ENCODE measurements at places on chromosomes 2 and 18.

DNA sequence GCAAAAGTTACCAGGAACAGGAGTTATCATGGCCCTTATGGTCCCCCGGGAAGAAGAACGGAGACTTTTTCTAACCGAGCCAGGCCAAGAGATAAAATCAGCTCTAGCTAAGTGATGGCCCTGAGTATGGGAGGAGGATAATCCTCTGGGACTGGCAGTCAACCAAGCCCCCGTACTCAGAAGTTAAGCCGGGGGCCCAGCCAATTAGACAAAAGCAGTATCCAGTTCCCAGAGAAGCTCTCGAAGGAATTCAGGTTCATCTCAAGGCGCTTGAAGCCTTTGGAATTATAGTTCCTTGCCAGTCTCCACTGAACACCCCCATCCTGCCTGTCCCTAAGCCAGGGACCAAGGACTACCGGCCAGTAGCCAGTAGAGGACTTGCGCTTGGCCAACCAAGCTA is 365.3 kb upstream of the TCF4 start:
- H3K4me3 ChIP-seq = no peak overlapping the region
- H3K4me1 ChIP-seq = no peaks in the 10 kb centered on the region
- no peak overlapping the region for H3K27ac ChIP-seq
- no peaks in the 10 kb centered on the region for H3K36me3 ChIP-seq
- no peak for DNase-seq

DNA sequence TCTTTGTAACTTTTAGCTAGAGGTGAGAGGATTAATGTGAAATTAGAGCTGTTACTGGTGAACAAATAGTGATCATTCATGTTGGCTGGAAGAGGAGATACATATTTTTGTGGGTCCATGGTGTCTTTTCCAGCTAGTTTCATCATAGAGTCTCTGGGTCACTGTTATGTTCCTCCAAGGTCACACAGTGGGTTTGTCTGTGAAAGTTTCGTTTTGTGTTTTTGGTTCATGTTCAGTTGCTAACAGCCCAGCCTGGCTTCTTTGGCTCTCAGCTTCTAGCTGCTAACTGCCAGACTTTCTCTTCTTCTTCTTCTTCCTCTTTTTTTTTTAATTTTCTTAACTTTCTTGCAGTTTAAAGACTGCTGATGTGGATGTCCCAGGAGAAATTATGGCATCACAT is 480.0 kb upstream of the SYT4 start:
- no peak overlapping the region for H3K27ac ChIP-seq
- no peaks in the 10 kb centered on the region for H3K4me1 ChIP-seq
- DNase-seq = no peak
- no peak overlapping the region for H3K4me3 ChIP-seq
- H3K36me3 ChIP-seq = no peaks in the 10 kb centered on the region

DNA sequence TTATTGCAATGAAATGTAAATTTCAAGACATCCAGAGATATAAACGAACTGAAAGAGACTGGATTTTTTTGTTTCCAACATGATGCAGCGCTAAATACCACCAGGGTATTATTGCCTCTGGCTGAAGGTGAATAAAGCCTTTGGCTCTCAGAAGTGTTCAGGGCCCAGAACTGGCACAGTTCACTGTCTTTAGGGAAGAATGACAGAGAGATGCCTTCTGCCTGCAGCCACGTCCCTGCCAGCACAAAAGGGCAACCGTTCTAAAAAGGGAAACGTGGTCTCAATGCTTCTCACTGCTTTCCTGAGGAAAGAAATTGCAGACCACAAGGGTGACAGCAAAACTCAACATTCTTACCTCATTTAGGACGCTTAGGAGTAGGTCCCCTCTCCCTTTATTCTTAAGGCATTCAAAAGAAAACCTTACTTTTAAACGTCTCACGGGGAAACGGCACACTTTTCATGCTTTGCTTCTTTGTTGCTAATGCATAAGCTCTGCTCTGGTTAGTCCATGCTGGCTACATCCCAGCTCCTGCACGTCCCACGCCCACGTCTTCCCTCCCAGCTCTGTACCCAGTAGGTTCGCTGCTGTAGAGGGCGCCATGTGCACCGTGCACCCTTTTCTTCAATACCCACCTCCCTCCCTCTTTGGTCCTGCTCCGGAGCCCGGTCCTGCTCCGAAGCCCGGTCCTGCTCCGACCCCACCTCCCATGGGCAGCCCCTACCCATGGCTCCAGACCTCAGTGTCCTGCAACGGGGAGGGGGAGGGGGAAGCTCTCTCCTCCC is 171.0 kb downstream of the HRH4 start:
- H3K27ac ChIP-seq = no peak overlapping the region
- DNase-seq = no peak
- H3K36me3 ChIP-seq = no peaks in the 10 kb centered on the region
- H3K4me3 ChIP-seq = no peak overlapping the region

- peaks cover 9% of the 10 kb centered on the region for H3K4me1 ChIP-seq
- no peak overlapping the region for H3K27ac ChIP-seq
- no peaks in the 10 kb centered on the region for H3K27me3 ChIP-seq
These were observed 45.7 kb downstream of the STAT4 start for GRCh38 chr2:191105082-191105481.

- DNase-seq = no peak
- no peak overlapping the region for H3K4me3 ChIP-seq
- H3K4me1 ChIP-seq = no peaks in the 10 kb centered on the region
- no peak overlapping the region for H3K27ac ChIP-seq
- no peaks in the 10 kb centered on the region for H3K27me3 ChIP-seq
These were observed 38.7 kb downstream of the SLC4A5 start for GRCh38 chr2:74304332-74305148.

GRCh38 chr18:950882-951495 is 46.3 kb downstream of the ADCYAP1 start:
- H3K27me3 ChIP-seq = no peaks in the 10 kb centered on the region
- no peak overlapping the region for H3K27ac ChIP-seq
- H3K36me3 ChIP-seq = no peaks in the 10 kb centered on the region

GRCh38 chr18:59942601-59943000 is 42.8 kb downstream of the PMAIP1 start:
- H3K4me1 ChIP-seq = no peaks in the 10 kb centered on the region
- H3K27me3 ChIP-seq = no peaks in the 10 kb centered on the region
- no peaks in the 10 kb centered on the region for H3K36me3 ChIP-seq
- H3K27ac ChIP-seq = no peak overlapping the region
- no peak overlapping the region for H3K4me3 ChIP-seq

DNA sequence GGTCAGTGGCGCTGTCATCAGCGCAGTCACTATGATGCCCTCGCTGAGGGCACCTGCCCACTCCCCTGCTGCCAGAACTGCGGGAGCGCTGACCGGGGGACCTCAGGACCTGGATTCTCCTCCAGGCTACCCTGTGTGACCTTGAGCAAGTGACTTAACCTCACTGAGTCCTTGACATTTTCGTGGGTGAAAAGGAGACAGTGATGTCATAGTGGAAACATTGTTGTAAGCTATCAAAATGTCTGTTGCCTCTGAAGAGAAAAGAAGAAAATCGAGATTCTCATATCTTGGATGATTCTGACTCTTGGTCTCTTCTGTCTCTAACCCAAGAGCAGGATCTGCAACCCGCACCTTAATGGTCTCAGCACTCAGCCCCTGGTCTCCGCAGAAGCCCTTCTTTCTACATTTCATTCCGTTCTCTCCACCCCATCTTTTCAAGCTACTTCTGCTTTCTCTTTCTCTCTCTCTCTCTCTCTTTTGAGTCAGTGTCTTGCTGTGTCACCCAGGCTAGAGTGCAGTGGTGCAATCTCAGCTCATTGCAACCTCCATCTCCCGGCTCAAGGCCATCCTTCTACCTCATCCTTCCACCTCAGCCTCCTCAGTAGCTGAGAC is 978 bp upstream of the TUBA4A start:
- H3K27me3 ChIP-seq = no peaks in the 10 kb centered on the region
- peaks cover 23% of the 10 kb centered on the region for H3K36me3 ChIP-seq
- peaks cover 42% of the 10 kb centered on the region for H3K4me1 ChIP-seq
- H3K4me3 ChIP-seq = peak overlapping the region; percentile 88
- DNase-seq = peak; percentile 31

- no peak overlapping the region for H3K4me3 ChIP-seq
- no peaks in the 10 kb centered on the region for H3K27me3 ChIP-seq
- DNase-seq = no peak
- no peaks in the 10 kb centered on the region for H3K4me1 ChIP-seq
- no peak overlapping the region for H3K27ac ChIP-seq
These were observed 59.6 kb upstream of the C2orf15 start for GRCh38 chr2:99081891-99082290.

- no peaks in the 10 kb centered on the region for H3K36me3 ChIP-seq
- H3K27ac ChIP-seq = no peak overlapping the region
- H3K27me3 ChIP-seq = no peaks in the 10 kb centered on the region
- no peak for DNase-seq
- H3K4me3 ChIP-seq = no peak overlapping the region
- no peaks in the 10 kb centered on the region for H3K4me1 ChIP-seq
These were observed 112.2 kb downstream of the VAPA start for GRCh38 chr18:10025711-10026670.

DNA sequence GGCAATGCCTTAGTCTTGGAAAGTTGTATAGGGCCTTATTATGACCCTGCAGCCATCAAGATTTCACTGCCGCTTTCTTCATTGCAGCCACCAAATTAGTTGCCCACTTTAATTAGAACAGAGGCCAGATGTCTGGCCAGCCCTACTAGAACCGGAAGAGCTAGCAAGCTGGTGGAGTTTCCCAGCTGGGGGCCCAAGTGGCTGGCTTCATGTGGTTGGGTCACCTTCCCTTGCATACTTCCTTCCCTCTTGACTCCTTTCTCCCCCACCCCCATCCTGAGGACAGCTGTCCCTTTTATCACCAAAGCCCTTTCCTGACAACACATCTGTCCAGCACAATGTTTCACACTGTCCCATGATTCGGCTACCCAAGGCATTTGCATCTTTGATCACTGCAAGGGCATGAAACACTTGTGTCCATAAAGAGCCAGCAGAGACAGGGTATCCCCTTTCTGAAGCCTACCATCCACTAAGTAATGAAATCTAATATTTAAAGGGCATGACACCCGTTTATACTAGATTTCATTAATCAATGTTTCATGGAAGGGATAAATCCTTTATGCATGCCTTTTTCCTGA is 187.2 kb downstream of the BCL11A start:
- no peak for DNase-seq
- H3K27me3 ChIP-seq = peaks cover 2% of the 10 kb centered on the region
- H3K4me3 ChIP-seq = no peak overlapping the region

DNA sequence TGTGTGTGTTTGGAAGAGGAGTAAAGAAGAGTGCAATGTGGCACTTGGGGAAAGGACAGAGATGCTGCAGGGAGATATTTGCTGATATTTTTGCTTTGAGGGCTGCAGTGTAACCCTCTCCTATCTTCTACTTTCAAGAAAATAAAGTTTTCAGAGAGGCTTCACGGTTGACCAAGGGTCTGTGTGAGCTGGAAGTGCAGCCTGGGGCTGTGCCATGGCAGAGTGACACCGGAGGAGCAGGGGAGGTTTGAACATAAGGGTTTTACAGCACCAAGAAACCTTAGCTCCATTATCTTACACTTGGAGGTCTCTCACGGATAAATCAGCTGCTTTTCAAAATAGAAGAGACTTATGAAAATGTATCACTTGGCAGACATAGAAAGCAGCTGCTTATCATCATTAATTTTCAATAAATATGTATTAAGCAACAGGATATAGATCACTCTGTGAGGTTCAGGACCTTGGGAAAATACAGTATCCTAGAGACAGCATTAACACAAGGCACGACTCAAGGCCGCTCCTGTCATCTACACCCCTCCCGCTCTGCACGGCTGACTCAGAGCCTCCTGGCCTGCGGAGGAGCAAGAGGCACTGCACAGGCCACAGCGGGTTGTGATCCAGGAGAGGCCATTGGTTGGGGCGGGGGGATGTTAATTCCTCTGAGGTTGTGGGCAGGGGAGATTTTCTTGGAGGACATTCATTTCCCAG is 127.8 kb downstream of the COPS8 start:
- H3K4me3 ChIP-seq = no peak overlapping the region
- no peaks in the 10 kb centered on the region for H3K4me1 ChIP-seq

GRCh38 chr2:241559323-241560161 is 997 bp downstream of the BOK start:
- no peak overlapping the region for H3K27ac ChIP-seq
- DNase-seq = no peak
- H3K36me3 ChIP-seq = no peaks in the 10 kb centered on the region
- peaks cover 12% of the 10 kb centered on the region for H3K4me1 ChIP-seq
- peak overlapping the region; percentile 12 for H3K4me3 ChIP-seq
- H3K27me3 ChIP-seq = peaks cover 17% of the 10 kb centered on the region

DNA sequence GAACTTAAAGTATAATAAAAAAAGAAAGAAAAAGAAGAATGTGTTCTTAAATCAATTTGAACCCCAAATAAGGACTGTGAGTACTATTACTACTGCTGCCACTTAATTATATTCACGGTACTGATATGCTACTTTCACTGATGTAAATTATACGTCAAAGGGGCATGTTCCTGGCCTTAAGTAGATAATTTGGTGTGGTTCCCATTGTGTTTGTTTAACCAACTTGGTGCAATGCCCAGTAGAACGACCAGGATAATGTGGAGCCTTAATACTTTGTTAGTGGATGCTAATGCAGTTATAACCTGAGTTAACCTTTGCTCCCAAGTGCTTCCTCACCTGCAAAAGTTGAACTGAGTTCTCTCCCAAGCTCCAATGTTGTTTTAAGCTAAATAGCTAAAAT is 142.0 kb downstream of the NR4A2 start:
- no peak overlapping the region for H3K4me3 ChIP-seq
- no peaks in the 10 kb centered on the region for H3K36me3 ChIP-seq
- H3K27me3 ChIP-seq = no peaks in the 10 kb centered on the region

- no peaks in the 10 kb centered on the region for H3K27me3 ChIP-seq
- no peaks in the 10 kb centered on the region for H3K36me3 ChIP-seq
- H3K4me1 ChIP-seq = no peaks in the 10 kb centered on the region
- H3K27ac ChIP-seq = no peak overlapping the region
These were observed 110.0 kb downstream of the MYCN start for GRCh38 chr2:16050261-16050907.

DNA sequence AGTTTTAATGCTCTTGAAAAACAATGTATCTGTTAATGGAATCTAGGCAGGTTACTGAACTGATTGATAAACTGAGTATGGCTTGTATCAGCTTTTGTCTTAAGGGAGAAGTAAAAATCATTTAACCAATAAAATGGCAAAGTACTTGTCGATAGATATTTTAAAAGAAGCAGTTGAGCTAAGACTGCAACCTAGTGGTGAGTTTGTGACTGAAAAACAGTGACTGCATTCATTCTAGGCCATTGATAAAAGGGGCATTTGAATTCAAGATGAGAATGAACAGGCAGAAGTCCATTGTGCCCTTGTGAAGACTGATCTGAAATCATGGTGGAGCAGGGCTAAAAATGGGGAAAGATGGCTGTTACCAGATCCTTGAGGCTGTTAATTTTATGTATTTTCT is 59.4 kb upstream of the MSTN start:
- H3K4me1 ChIP-seq = peaks cover 9% of the 10 kb centered on the region
- no peak overlapping the region for H3K4me3 ChIP-seq
- DNase-seq = peak; percentile 21
- H3K36me3 ChIP-seq = no peaks in the 10 kb centered on the region
- no peak overlapping the region for H3K27ac ChIP-seq
- H3K27me3 ChIP-seq = no peaks in the 10 kb centered on the region

DNA sequence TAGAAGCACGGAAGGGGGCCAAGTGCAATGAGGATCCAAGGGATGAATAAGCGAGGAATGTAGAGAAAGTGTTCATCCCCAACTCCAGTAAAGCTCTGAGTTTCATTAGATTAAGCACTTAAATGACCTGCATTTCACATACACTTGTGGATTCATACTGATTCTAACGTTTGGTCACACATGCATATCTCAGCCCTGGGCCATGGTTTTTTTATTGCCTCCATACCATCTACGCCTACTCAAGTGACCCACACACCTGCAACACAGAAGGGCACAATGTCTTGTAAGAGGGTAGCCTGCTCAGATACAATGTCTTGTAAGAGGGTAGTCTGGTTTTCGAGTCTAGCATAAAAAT is 566 bp upstream of the MRPS5 start:
- H3K36me3 ChIP-seq = peaks cover 6% of the 10 kb centered on the region
- peak overlapping the region; percentile 81 for H3K4me3 ChIP-seq
- H3K4me1 ChIP-seq = peaks cover 31% of the 10 kb centered on the region
- DNase-seq = no peak
- no peaks in the 10 kb centered on the region for H3K27me3 ChIP-seq

All from CD4-positive, alpha-beta T cell (primary cell).